T-helper 22 cell (primary cell): ENCODE measurements at places on chromosomes 2 and 18.
A peak's percentile ranks its signal among the peaks of the same experiment; 100 is the strongest.

DNA sequence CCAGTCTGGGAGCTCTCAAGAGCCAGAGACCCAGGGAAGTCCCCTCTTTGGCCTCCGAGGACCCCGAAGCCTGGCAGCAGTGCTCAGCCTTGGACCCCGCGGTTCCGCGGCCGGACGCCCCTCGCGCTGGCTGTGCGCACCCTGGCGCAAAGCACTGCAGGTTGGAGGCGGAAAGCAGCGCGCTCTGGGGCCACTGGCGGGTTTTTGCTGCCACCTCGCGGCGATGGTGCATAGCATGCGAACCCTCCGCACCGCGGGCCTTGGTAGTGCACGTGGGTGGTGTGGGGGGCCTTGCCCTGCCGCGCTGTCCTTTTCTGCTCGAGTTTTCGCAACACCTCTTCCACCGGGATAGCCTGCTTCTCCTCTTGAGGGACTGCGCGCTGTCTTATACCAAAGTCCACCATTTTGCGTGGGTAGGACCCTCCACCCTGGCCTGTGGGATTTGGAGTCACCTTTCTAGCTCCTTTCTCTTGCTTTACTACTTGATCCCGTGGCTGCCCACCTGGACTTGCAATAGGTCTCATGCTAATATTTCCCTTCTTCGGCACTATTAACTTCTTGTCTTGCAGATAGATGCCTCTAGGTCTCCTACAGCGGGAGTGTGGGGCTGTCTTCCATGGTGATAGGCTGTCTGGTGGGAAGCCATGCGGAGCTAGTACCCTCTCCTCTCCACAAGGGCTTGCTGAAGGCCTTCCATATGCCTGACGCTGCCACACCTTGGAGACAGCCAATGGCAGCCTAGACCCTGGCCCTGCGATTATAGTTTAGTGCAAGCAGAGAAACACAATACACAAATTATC, 14.3 kb downstream of the SIX3 start:
- DNase-seq = peak; percentile 23

- no peak for DNase-seq
Observed at GRCh38 chr18:73636355-73636754, 511.3 kb downstream of the FBXO15 start.

DNA sequence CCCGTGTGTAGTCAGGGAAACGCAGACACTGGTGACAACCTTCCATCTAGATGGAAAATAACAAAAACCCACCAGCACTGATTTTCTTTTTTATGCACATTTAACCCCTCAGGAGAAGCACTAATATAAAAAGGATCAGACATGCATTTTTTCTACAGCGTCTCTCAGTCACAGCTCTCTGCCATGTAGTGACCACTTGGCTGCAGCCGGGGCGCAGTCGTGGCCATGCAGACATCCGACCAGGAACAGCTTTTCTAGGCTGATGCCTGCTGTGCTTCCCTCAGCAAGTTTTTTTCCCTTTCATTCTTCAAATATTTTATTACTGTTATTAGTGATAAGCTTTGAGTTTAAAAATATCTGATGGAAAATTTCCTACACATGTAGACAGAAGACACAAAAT, 63.3 kb downstream of the MERTK start:
- no peak for DNase-seq

DNA sequence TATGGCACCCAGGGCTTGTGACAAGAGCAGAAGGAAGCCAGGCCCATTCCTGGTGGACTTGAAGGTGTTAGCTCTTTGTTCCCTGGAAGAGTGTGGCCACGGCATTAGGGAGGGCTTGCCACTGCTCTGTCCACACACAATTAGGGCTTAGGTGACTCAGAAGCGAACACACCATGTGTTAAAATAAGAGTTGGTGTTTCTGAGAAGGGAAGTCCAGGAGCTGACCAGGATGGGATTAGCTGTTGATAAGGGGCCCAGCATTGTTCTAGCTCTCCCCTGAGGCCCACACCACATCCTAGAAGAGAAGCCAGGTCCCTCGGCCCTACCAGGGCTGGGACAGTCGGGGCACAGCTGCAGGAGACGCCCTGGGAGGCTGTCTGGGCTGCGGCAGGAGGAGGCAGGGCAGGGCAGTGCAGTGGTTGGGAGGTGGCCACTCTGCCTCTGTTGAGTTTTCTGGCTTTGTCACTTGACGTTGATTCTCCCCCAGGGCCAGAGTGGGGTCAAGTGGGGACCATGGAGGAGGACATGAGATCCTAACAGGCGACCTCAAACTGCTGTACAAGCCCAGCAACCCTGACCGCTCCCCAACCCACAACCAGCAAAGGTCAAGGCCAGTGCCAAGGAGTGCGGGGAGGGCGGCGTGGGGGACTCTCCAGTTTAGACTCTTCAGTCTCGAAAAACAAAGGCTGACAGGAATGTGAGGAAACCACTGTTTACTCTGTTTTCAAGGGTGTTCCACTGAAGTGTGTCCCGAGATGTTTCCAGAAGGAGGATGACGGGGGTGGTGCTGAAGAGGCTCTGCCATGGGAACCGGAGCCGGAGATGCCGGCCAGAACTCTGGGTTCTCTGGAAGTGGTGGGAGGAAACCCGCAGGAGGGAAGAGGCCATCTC, 16.8 kb downstream of the GNLY start:
- DNase-seq = no peak

GRCh38 chr18:34873986-34874580, 164.0 kb downstream of the DTNA start:
- no peak for DNase-seq

DNA sequence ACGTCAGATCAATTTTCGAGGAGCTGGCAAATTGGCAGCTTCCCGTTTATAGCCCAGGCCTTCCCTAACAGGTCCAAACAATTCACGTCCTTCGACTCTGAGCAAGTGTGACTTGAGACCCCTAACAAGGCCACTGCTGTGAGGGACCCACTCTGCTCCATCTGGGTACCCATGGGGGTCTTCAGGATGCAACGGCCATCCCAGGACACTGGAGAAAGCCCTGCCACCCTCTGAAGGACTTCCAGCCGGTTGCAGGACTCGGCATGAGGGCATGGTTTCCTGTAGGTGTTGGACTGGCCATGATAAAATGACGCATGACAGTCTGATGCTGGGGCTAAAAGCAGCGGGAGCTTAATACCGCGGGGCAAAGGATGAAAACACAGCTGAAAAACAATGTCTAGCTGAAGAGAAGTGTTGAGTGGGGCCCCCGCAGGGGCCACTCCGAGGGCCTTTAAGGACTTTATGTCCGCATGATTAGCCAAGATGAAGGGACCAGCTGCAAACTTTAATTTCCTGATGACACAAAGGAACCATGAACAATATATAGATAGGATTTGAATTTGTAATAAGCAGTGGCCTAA, 113.3 kb upstream of the ZNF521 start:
- no peak for DNase-seq

GRCh38 chr2:125455110-125455509, 1200.8 kb upstream of the GYPC start:
- no peak for DNase-seq

GRCh38 chr18:75221897-75222296, 11.3 kb downstream of the TSHZ1 start:
- no peak for DNase-seq

DNA sequence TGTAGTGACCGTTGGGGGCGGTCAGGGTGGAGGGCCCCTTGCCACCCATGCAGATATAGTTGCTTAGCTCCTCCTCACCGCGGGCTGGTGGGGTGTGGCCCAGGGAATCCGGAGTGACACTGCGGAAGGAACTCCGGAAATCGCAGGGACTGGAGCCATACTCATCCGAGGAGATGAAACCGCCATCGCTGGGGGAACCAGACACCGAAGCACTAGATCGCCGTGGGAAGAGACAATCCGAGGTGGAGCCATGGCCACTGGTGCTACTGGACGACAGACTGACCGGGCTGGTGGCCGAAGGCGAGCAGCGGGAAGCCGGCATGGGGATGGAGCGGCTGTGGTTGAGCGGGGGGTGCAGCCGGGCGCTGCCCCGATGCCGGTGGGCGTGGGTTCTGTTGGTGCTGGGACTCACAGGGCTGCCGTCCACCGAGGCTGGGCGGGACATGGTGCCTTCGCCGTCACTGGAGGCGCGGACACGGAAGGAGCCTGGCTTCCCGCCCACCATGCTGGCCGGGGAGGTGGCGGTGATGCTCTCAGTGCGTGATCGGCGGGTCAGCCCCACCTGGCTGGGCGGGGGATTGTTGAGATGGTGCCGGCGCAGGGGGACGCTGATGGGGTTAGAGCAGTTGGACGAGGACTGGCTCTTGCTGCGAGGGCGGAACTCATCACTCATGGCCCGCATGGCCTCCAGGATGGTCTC, 2.2 kb downstream of the IRS1 start:
- DNase-seq = no peak

GRCh38 chr2:69631402-69631801, 12.1 kb downstream of the AAK1 start:
- DNase-seq = no peak

DNA sequence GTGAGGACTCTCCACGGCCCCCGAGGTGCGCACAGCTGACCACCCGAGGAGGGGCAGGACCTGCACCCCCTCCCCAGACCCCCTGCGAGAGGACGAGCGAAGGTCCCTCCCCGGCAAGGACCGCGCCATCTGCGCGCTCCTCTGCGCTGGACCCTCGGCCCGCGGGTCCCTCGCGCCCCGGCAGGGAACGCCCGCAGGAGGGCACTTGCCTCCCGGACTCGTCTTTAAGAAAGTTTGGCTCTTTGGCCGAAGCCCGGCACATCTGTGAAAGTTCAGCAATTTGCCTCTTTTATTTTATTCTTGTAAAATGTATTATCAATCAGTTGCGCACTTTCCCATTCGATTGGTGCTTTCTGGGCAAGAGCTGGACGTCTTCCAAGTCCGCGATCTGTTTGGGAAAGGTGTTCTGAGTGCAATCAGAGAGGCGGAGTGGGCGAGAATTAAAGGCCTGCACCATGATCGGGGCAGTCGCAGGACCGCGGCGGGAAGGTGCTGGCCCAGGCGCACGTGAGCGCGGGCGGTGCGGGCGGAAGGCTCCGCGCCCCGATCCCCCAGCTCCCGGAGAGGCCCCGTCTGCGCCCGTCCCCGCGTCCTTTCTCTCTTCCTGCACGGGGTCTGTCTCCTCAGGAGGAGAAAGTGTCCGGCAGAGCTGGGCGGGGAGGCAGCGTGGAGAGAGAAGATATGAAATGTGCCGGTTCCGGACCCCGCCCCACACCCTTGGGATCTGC, 1.6 kb upstream of the ALKAL2 start:
- no peak for DNase-seq
